Mucosa of descending colon (tissue), 3 donors: ENCODE measurements at places on chromosomes 5 and 9. TPM values are rescaled to one million over a fixed set of nuclear protein-coding genes. Genes with fewer than 3 reads are reported as not detected.

Gene GABRA1
- total RNA-seq, result not detected

GRCh38 chr5:80825786-80826460 lies 134.2 kb upstream of the RASGRF2 start:
- no peak for DNase-seq

- DNase-seq, result no peak
Observed at GRCh38 chr5:147360816-147361215, 126.0 kb downstream of the STK32A start.

- no peak for DNase-seq
Observed at GRCh38 chr5:126234563-126235195, 188.5 kb upstream of the GRAMD2B start.

Gene CCDC180
- total RNA-seq, result 5.0 TPM

GRCh38 chr5:174446988-174447387 lies 277.4 kb upstream of the MSX2 start:
- DNase-seq, result no peak

Gene CDH10
- 0.57 TPM for total RNA-seq

Gene GAS1
- total RNA-seq, result 2.2 TPM

DNA sequence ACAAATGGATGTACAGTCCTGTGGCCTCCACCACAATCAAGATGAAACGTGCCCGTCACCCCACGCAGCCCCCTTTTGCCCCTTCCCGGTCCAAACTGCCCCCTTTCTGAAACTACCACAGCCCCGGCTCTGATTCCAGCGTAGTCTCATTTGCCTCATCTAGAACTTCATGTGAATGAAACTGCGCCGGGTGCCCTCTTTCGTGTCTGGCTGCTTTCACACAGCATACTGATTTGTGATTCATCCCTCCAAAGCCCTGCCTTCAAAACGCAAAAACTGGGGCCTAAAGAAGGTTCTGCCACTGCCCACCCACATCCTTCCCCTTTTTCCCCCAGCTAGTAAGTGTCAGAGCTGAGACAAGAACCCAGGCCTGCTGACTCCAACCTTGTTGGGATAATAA lies 31.5 kb upstream of the NCS1 start:
- no peak for DNase-seq

Gene INSYN2B
- total RNA-seq, result not detected

Gene PDZD2
- total RNA-seq, result 2.1 TPM

DNA sequence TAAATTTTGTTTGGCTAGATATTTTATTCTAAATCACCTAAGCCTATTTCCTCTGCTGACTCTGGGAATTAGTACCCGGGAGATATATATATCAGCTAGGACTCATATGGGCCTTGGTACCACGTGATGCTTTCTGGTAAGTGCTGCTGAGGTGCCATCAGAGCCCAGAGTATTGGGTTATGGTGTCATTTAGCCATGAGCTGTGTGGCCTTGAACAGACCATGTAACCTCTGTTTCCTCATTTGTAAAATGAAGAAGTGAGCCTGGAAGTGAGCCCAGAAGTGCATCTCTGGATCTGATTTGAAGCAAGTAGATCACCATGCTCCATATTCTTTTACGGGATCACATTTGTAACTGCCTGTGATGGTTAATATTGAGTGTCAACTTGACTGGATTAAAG lies 126.1 kb downstream of the GPBP1 start:
- DNase-seq, result no peak

- no peak for DNase-seq
Observed at GRCh38 chr5:40030661-40031060, 605.9 kb upstream of the DAB2 start.

DNA sequence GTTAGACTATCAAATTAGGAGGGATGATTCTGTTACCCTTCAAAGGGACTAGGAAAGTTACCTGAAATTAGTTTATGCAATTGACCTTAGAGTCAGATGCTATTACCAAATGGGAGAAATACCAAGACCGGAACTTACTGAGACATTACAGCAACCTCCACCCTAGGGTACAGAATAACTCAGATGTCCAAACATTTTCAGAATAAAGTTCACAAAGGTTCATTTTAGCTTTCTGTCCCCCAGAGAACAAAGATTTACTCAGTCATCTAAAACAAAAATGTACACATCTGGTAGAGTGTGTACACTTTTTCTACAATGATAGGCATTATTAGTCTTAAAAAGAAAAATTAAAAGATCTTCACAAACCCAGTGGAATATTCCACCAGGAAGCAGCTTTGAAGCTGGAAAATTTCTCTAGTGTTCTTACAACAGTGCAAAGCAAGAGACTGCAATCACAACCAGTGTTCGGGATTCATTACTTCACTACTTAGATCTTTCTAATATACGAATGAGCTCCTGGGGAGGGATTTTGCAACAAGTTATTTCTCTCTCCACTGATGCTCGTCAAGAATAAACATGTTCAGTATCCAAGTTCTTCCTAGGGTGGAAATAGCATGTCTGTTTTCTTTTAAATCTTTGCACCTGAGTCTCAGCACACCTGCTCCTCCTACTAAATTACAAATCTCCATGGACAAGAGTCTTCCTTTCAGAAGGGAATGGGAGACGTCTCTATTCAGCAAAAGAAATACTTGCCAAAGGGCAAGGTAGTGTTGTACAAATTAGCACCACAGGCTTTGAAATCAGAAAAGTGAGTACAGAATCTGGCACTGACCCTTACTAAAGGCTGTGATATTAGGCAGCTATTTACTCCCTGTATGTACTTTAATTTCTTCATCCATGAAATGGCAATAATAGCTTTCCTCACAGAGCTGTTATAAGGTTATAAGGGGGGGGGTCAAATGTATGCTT lies 8.8 kb downstream of the ETF1 start:
- DNase-seq, result no peak

Gene PLAC8L1
- total RNA-seq, result 0.70 TPM

- DNase-seq, result no peak
Observed at GRCh38 chr9:14341437-14342122, 27.6 kb upstream of the NFIB start.

GRCh38 chr5:5006548-5006947 lies 133.6 kb upstream of the ADAMTS16 start:
- DNase-seq, result no peak

DNA sequence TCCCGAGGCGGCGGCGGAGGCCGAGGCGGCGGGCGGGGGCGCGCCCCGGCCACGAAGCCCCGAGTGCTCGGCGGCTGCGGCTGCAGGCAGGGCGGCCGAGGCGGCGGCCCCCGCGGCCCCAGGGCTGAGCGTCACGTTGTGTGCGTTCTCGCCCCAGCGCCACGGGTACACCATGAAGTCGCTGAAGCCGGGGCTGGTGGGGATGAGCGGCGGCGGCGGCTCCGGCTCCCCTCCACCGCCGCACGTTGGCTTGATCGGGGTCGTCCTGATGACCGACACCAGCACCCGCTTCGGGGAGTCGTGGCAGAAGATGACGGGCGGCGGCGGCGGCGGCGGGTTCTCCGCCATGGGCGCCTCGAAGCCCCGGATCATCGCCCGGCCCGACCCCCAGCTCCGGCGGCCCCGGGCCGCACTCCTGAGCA lies 498 bp downstream of the ZNF367 start:
- peak; percentile 30 for DNase-seq

DNA sequence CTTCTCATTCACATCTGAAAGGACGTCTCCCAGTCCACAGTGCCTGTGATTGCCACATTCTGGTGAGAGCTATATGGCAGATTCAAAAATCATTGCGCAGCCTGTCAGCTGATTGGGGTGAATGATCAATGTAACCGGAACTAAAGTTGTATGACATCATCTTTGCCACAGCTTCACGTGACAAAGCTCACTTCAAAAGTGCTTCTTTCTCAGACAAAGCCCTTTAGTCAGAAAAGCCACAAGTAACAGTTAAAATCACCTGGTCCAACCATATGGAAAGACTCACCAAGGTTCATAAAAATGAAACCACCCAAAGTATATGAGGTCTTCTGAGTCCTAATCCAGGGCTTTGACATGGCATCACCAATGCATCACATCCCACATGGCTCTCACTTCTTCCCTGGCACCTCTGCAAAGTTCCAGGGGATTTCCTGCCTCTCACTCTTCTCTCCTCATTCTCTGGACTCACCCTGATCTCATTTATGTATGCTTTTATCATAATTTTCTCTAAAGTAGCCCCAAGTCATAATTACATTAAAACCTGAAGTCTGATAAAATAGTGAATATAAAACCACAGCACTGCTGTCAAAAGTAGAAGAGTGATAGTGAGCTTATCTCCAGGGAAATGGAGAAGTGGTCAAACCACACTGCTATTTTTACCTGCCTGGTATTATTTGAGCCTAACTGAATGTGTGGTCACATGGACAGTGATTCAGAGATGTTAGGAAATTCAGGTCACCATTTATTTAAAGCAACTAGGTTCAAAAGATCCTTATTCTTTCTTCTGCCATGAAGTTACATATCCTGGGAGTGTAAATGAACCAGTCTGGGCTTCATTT lies 193.1 kb upstream of the PTGER4 start:
- DNase-seq, result no peak
